ENCODE measurements at places on chromosomes 2 and 18.

DNA sequence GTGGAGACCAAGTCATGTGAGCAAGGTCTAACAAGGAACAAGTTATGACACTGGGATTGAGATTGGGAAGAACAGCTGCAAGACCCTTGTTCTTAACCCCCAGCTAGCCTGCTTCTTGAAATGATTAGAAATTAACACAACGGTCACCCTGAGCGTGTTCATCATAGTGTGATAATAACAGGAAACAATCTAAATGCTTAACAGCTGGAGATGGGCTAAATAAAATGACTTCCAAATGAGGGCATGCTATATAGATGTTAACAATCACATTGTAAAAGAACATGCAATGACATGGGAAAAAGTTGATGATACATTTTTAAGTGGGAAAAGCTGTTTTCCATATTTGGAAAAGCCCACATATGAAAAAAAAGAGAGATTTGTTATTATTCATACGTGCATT, 47.6 kb downstream of the RPL37A start:
- DNase-seq: no peak

DNA sequence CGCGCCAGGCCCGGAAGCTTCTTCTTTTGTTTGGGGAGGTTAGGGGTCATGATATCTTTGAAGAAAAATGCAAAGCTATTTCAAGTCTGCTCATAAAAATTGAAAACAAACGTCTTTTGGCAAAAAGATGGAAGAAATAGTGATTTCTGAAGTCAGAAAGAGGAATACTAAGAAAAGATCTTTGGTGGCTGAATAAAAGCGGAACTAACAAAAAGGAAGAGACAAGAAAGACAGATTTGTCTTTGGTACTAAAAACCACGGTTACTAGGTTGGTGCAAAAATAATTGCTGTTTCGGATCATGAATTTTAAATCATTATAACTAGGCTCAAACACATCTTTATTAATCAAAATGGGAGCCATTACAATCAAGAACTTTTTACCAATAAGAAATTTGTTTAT, 164.6 kb upstream of the TRIB2 start:
- no peak for DNase-seq

GRCh38 chr2:227759411-227760118, 13.9 kb downstream of the SCYGR8 start:
- DNase-seq: no peak

GRCh38 chr2:135202751-135203150, 150.7 kb downstream of the RAB3GAP1 start:
- no peak for DNase-seq

GRCh38 chr2:2636813-2637212, 305.7 kb upstream of the MYT1L start:
- no peak for DNase-seq

GRCh38 chr2:197929008-197929885, 124.9 kb downstream of the PLCL1 start:
- no peak for DNase-seq

DNA sequence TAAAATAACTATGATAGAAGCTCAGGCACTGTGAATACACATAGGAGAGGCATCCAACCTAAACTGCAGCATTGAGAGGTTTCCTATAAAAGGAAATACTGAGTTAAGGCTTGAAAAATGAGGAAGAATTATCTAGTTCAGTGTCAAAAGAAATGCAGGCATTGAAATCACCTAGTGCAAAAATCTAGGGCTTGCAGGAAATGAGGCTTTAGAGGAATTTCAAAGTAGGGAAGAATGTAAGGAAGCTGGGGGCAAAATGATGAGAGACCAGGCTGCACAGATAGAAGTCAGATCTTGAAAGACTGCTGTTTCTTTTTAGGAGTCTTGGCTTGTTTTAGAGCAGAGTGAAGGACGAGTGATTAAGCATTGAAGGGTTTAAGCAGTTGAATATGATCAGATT, 28.1 kb upstream of the SCYGR2 start:
- DNase-seq: no peak

- DNase-seq: no peak
Observed at GRCh38 chr18:46672062-46672970, 15.3 kb upstream of the LOXHD1 start.

DNA sequence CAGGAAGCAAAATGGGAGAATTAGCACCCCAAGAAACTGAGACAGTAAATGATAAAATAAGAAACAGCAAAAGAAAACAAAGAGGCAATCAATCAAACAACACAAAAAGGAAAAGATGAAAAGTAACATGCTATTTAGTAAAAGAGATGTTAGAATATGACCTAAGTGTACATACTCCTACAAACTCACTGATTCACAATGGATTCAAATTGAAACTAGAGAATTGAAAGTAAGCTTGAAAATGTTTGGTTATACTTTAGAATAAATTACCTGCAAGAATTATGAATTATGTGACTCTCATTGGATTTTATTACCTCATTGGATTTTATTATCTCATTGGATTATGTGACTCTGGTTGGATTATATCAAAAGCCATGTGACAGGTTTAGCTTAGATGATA, 22.8 kb upstream of the CCNYL1 start:
- no peak for DNase-seq

DNA sequence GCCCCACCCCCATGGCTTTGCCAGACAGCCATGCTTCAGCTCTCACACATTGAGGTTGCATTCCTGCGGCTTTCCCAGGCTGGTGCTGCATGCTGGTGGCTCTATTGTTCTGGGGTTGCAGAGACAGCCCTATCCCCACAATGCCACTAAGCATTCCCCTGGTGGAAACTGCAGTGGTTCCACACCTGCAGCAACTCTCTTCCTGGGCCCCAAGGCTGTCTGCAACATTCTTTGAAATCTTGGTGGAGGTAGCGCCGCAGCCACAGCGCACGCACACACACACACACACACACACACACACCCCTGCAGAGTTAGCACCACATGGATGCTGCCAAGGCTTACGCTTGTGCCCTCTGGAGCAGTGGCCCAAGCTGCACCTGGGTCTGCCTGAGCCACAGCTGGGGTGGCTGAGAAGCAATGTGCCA, 21.4 kb downstream of the SFXN5 start:
- DNase-seq: no peak

DNA sequence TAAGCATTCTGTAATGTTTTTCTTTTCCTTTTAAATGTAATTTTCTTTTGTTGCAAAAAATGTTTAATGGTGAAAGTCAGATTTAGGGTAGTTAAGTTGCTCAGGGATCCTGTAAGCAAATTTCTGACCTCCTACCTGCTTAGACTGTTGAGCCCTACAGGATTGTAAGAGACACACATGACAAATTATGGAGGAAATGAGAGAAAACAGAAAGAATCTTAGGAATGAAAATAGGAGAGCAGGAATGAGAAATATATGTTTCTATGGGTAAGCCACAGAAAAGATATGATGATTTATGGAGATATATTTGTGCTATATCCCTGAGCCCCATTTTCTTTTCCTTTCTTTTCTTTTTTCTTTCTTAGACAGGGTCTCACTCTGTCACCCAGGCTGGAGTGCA, 28.3 kb downstream of the CYBRD1 start:
- no peak for DNase-seq

DNA sequence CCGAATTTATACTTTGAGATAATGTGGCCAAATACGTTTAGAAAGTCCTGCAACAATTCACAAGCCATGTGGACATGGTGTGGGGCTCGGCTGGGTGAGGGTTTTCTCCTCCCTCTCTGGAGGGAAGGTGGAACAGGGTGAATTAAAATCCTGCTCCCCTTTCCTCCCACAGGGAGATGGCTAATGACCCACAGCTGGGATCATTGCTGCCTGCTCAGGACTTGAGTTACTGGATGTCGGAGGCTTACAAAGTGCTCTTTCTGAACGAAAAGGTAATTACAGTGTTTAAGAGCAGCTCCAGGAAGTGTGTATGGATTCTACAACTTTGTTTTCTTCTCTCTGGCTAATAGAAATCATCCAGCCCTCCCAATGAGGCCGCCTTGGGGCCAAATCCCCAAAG, 97.9 kb upstream of the ALKAL2 start:
- DNase-seq: no peak
